Activated T-helper 17 cell treated with anti-CD3 and anti-CD28 coated beads, Interleukin-2, amount 50 U/mL, for 72 hours (primary cell): ENCODE measurements at places on chromosomes 4 and X. TPM values are rescaled to one million over a fixed set of nuclear protein-coding genes. Genes with fewer than 3 reads are reported as not detected.

DNA sequence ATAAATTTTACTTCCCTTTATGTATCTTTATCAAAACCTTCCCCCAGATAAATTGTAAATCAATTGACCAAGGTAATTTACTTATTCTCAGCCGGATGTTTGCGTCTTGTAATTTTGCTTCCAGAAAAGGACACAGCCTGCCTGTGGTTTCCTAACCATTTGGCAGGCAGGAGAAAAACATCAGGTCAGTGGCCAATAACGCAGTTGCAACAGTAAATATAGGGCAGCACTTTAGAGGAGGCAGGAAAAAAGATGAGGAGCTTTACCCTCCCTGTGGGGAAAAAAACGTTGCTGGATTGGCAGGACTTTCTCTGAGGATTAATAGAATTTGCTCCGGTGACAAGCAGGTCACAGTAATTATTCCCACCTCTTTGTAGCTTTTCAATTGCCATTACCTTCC lies 2618.1 kb downstream of the ARAP2 start:
- no peak for ATAC-seq

- no peak for ATAC-seq
Measured at GRCh38 chr4:185889585-185889984, 77.6 kb upstream of the SORBS2 start.

The CCSER1 gene
- 0.64 TPM for total RNA-seq

DNA sequence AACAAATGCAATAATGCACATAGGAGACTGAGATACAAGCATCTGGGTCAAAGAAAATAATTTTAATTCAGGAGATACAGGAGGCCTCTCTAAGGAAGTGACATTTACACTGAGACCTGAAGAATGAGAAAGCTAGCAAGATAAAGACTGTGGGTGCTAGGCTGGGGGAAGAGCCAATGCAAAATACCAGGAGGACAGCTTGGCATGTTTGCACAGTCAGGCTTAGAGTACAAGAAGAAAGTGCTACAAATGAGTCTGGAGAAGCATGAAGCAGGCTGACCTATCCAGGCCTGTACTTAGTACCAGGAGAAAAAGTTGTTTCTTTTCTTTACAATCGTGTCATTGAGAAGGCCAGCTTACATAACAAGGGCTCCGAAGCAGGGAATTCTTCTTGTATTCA lies 56.9 kb downstream of the GABRB1 start:
- ATAC-seq = no peak
